ENCODE measurements at places on chromosomes 5 and 9.

DNA sequence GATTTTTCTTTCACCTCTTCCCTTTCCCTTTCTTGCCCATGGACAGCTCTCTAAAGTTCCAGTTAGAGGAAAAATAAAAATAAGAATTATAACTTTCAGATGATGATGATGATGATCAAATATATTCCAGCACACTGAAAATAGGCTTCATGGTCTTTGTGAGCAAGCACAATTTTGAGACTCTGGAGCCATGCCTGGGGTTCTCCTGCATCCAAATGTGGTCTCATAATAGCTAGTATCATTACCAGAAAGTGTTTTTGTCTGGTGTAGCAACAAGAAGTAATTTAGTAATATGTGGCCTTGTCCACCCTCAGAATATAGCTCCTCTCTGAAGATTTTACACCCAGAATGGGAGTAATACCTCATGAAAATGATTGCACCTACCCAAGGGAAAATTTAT is 150.4 kb downstream of the SNCAIP start:
- no peak for DNase-seq

DNA sequence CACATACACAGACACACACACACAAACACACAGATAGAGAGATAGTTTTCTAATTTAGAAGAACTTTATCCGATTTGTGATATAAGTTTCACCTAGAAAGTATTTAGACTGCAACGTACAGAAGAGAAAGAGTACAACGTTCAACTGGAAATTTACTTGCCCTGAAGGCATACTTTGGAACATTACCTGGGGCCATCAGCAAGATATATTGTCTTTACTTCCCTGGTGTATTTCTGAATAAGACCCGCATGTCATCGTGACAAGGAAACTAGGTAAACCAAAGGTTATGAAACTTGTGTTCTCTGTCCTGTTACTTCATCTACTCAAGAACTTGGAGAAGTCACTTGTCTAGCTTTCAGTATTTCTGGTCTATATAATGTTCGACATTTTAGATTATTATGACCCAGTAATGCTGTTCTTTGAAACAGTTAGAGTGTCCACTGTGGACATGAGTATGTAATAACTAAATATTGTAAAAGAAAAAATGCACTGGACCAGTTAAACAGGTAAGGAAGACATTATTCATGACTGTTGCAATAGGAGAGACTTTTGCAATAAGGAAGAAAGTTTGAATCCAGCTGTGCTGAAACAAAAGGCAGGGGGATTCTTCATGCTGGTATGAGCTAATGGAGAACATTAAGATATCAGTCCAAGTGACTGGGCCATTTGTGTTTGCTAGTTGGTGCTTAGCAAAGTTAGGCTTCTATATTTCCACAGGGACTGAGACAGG is 1791.1 kb downstream of the MAT2B start:
- no peak for DNase-seq

- no peak for DNase-seq
These were observed 40.6 kb downstream of the TENT4A start for GRCh38 chr5:6753851-6754250.

DNA sequence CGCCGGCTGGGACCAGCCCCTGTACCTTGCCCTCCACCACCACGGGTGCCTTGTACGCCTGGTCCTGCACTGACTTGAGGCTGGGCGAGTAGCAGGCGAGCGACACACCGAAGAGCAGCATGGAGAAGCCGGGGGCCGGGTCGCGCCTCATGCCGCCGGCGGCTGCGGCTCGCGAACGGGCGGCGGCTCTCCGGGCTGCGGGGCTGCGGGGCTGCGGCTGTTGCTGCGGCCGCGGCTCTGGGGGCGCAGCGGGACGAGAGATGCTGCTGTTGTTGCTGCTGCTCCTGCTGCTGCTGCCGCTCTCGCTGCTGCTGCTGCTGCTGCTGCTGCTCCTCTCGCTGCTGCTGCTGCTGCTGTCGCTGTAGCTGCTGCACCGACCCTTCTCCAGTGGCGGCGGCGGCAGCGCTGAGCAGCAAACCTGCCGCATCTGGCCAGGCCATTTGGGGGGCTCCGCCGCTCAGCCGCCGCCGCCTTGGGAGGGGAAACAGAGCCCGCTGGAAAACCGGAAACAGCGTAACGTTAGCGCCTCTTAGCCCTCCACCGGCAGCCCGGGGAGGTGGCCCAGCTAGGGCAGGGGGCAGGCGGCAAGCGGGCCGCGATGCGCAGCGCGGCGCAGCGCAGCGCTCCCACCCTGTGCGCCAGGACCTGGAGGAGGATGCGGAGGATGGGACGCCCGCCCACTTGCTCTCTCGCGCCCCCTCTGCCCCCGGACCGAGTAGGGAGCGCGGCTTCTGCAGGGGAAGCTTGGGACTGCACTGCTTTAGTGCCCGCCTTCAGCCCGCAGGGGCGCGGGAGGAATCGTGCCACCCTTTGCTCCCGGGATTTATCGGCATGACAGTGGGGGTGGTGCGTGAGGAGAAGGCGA is at the start of gene NRG2:
Gene NRG2 (minus strand): TSS at position 657 of the 865 bp plus-strand sequence.
- peak; percentile 40 for DNase-seq

DNA sequence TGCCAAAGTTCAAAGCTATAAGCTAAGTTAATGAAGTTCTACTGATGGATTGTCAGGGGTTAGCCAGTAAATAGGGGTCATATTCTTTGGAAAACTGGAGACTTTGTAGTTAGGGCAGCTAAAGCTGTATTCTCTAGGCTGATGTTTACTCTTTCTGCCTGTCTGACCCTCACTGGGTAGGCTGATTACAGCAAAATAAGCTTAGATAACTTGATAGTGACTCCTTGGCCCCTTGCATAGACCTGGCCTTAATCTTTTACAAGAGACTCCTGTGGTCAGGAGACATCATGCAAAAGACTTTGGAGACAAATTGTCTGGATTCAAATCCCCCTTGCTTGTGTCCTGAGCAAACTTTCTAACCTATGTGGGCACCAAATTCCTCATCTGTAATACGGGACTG is 314.4 kb upstream of the MSX2 start:
- no peak for DNase-seq

DNA sequence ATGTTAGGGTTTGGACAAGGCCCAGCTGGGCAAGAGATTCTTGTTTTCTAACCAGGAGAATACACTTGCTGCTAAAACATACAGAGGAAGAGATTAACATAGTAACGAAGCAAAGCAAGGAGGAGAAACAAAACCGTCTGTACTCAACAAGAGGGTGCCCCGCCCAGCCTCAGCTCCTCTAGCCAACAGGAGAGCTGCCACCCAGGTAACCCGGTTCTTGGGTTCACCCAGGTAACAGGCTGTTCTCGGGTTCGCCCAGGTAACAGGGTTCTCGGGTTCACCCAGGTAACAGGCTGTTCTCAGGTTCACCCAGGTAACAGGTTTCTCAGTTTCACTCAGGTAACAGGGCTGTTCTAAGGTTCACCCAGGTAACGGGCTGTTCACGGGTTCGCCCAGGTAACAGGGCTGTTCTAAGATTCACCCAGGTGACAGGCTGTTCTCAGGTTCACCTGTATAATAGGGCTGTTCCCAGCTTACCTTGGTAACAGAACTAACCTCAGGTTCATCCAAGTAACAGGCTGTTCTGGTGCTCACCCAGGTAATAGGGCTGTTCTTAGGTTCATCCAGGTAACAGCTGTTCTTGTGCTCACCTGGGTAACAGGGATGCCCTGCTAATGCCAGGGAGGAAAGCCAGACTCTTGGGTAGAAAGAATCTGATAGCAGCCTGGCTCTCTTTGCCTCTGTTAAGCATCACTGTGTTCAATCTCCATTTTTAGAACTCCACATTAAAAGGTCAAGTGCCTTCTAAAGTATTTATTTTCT is 271.6 kb downstream of the SYK start:
- no peak for DNase-seq

DNA sequence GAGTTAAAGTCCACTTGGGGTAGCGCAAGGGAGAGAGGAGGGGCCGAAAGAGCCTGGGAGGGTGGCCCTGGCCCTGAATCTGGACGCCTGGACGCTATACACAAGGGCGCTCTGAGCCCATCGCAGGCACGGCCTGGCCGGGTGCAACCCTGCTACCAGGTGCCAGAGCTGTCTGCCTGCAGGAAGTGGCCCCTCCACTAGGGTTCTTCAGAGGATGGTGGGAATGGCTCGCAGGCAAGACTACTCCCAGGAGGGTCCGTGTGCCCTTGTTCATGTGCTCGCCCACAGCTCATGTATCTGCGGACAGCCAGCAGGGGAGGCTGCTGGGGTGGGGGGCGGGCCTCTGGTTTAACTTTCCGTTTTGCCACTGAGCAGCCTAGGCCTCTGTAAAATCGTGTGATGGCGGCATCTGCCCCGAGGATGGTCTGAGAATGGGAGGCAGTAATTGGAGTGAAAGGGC is 1.4 kb upstream of the NKD2 start:
- no peak for DNase-seq

GRCh38 chr9:127987103-127987614 is 6.4 kb upstream of the EEIG1 start:
- DNase-seq = no peak

GRCh38 chr5:135315386-135315785 is 83.6 kb downstream of the MACROH2A1 start:
- DNase-seq = no peak

GRCh38 chr5:34822956-34823715 is 15.8 kb upstream of the TTC23L start:
- DNase-seq = no peak

- no peak for DNase-seq
These were observed 119.3 kb downstream of the C5orf15 start for GRCh38 chr5:133849116-133849515.

- no peak for DNase-seq
These were observed 36.4 kb downstream of the ZNF366 start for GRCh38 chr5:72470826-72471225.

DNA sequence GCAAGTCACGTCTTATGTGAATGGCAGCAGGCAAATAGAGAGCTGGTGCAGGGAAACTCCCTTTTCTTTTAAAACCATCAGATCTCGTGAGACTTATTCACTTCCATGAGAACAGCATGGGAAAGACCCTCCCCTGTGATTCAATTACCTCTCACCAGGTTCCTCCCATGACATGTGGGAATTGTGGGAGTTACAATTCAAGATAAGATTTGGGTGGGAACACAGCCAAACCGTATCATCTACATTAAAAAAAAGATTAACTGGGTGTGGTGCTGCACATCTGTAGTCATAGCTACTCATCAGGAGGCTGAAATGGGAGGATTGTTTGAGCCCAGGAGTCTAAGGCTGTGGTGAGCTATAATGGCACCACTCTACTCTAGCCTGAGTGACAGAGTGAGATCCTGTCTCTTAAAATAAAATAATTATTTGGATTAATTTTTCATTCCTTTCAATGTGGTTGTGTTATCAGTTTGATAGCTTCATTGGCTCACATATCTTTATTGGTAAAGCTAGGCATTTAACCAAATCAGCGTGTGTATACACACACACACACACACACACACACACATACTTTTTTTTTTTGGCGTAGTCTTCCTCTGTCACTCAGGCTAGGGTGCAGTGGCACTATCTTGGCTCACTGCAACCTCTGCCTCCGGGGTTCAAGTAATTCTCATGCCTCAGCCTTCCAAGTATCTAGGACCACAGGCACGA is 21.8 kb downstream of the DENND4C start:
- DNase-seq = no peak

- no peak for DNase-seq
These were observed 3.1 kb upstream of the UNC13B start for GRCh38 chr9:35158501-35159280.

DNA sequence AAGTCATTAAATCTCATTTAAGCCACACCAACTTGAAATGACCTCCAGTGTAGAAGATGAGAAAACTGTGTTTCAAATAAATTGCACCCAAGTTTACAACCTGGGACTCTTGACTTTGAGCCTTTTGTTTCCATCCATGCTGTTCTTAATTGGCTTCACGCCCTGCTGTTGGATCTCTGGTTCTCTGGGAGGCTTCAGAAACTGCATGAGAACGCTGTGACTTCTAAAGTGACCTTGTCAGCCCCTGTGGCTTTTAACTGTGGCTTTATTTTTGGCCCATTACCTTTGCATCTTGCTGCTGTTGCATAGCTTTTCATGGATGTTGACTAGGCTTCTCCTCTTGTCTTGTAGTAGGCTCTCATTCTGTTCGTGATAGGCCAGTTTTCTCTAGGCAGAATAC is 29.3 kb downstream of the TNFAIP8 start:
- DNase-seq = no peak

Data from T-helper 1 cell (primary cell).